Activated naive CD4-positive, alpha-beta T cell treated with anti-CD3 and anti-CD28 coated beads, Interleukin-2, amount 10 ng/mL, durations not matched to agents 7 days and 5 days (primary cell): ENCODE measurements at places on chromosomes 12 and 14.

- peaks cover 29% of the 10 kb centered on the region for H3K4me1 ChIP-seq
- no peaks in the 10 kb centered on the region for H3K27me3 ChIP-seq
- H3K36me3 ChIP-seq, result peaks cover 2% of the 10 kb centered on the region
- H3K27ac ChIP-seq, result no peak overlapping the region
- H3K4me3 ChIP-seq, result no peak overlapping the region
- no peak for DNase-seq
Measured at GRCh38 chr12:124557518-124558223, 9.7 kb downstream of the NCOR2 start.

GRCh38 chr12:24600551-24600950 is 348.4 kb downstream of the BCAT1 start:
- H3K36me3 ChIP-seq, result no peaks in the 10 kb centered on the region
- H3K27me3 ChIP-seq, result no peaks in the 10 kb centered on the region
- H3K4me1 ChIP-seq, result no peaks in the 10 kb centered on the region
- DNase-seq, result no peak
- no peak overlapping the region for H3K4me3 ChIP-seq

- H3K27ac ChIP-seq, result no peak overlapping the region
- H3K36me3 ChIP-seq, result no peaks in the 10 kb centered on the region
- no peak for DNase-seq
- no peak overlapping the region for H3K4me3 ChIP-seq
Measured at GRCh38 chr12:100920493-100920892, 125.9 kb downstream of the ANO4 start.

DNA sequence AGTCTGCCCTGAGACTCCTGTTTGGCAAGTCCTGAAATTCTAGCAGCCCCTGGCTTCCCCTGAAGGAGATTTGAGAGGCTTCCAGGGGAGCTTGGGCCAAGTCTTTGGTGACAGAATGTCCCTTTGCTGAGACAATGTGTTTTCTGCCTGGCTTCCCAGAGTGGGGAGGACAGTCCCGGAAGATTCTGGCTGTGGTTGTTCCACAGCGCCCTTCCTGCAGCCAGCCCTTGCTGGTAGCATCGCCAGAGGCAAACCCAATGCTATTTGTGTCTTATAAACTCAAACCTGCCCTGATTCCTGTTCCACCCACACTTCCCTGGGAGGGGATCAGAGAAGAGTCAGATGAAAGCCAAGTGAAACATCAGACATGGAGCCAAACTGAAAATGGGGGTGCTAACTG is 56.4 kb upstream of the OAS1 start:
- H3K4me3 ChIP-seq, result no peak overlapping the region
- no peak for DNase-seq
- H3K4me1 ChIP-seq, result no peaks in the 10 kb centered on the region
- peaks cover 44% of the 10 kb centered on the region for H3K27me3 ChIP-seq
- H3K36me3 ChIP-seq, result no peaks in the 10 kb centered on the region

DNA sequence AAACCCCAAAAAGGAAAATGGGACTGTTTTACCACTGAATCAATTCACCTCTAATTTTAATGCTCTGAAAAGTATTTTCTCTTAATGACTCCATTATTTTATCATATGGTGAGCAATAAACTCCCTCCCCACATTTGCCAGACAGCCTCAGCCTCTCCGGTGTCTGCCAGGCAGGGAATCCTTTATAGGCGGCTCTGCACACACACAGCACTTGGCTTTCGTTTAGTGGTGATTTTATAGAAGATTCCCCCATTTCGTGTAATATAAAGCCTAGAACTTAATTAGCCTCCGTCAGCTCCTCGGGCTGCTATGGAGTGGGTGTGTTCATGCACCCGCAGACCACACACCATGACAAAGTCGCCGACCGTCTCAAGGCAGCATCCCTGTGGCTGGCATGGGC is 10.1 kb upstream of the C14orf180 start:
- H3K27me3 ChIP-seq, result peaks cover 20% of the 10 kb centered on the region
- no peak overlapping the region for H3K4me3 ChIP-seq
- H3K27ac ChIP-seq, result no peak overlapping the region
- H3K4me1 ChIP-seq, result no peaks in the 10 kb centered on the region
- no peak for DNase-seq

GRCh38 chr14:68279437-68279720 is 459.8 kb downstream of the RAD51B start:
- DNase-seq, result no peak
- H3K27me3 ChIP-seq, result no peaks in the 10 kb centered on the region
- H3K27ac ChIP-seq, result no peak overlapping the region

- H3K27ac ChIP-seq, result no peak overlapping the region
- H3K4me3 ChIP-seq, result no peak overlapping the region
- H3K36me3 ChIP-seq, result peaks cover 8% of the 10 kb centered on the region
- H3K4me1 ChIP-seq, result peaks cover 8% of the 10 kb centered on the region
Measured at GRCh38 chr14:99055816-99056215, 216.2 kb downstream of the BCL11B start.

- H3K4me3 ChIP-seq, result no peak overlapping the region
- H3K4me1 ChIP-seq, result no peaks in the 10 kb centered on the region
- H3K27me3 ChIP-seq, result peaks cover 4% of the 10 kb centered on the region
- H3K27ac ChIP-seq, result no peak overlapping the region
- no peaks in the 10 kb centered on the region for H3K36me3 ChIP-seq
Measured at GRCh38 chr12:87847147-87847546, 182.1 kb downstream of the C12orf50 start.
